ENCODE measurements at places on chromosomes 12 and 14. TPM values are rescaled to one million over a fixed set of nuclear protein-coding genes. Genes with fewer than 3 reads are reported as not detected.

Gene NOVA1
- polyA plus RNA-seq: not detected

DNA sequence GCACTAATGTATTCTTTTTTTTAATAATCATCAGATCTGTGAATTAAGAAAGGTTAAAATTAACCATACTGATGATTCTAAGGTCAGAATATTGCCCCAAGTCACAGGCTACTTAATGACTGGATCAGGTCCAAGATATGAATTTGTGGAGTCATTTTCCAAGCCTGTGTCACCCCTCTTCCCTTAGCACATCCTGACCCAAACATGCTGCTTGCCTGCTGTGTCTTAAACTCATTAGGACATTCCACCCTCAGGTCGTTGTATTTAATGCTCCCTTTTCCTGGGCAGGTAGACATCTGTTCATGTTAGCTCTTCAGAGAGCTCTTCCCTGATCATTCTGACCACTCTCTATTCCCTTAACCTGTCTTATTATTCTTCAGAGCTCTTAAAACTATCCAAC is 463.5 kb upstream of the PDE3A start:
- no peak for DNase-seq

Gene UNC79
- polyA plus RNA-seq: 0.03 TPM

GRCh38 chr14:102452302-102452701 is 57.3 kb downstream of the ANKRD9 start:
- no peak for DNase-seq

Gene MYO1H
- polyA plus RNA-seq: not detected

GRCh38 chr14:34404416-34404815 is 57.6 kb downstream of the SPTSSA start:
- no peak for DNase-seq

- no peak for DNase-seq
Measured at GRCh38 chr14:75559045-75559444, 19.4 kb upstream of the FLVCR2 start.

DNA sequence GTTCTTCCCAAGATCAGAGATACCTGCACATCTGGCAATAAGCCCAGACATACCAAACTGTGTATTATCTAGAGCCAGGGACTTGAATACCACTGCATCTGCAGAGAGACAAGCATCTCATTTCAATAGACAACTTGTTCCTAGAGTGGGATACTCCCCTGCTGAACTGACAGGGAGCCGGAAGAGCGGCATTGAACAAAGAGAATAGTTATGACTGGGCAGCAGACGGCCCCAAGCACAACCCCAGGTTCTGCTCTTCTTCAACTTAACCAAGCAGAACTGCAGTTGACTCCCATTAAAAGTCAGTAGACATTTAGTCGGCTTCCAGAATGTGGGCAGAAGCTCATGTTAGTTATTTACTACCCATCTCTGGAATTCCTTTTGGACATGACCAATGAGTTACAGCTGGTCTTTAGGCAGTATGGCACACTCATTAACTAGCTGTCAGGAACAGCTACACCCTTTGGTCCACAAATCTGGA is 112.9 kb downstream of the HMGA2 start:
- DNase-seq: no peak

- DNase-seq: peak; percentile 76
Measured at GRCh38 chr12:56119361-56119796, 1.3 kb downstream of the ZC3H10 start.

Gene EMC9
- 19.3 TPM for polyA plus RNA-seq

Gene ABCD4
- polyA plus RNA-seq: 90.0 TPM

DNA sequence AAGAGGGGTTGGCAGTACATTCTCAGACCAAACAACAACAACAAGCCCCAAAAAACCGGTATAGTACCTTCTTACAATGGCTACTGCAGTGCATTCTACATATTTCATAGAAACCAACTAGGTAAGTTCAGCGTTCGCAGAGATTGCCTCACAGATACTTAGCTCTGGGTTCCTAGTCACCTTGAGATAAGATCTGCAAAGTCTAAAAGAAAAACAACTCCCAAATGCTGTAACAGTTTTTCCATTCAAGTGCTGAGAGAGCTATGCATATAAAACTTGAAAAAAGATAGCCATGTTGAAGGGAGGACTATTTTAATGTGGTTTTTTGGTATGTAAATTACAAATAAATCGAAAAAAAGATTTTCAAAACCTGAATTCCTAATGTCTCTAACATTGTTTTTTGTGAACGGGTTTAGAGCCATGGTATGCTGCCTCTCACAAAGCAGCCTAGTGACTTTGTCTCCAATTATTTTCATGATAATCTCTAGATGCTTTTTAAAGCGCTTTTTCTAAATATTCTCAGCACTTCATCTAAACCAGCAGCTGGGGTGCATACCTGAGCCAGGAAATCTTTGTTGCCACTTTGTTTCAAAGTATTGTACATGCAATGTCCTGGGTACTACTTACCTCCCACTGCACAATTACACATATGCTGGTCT is 56.6 kb upstream of the CRACR2A start:
- DNase-seq: no peak

Gene LRRC10
- polyA plus RNA-seq: not detected

Gene WNT1
- 0.55 TPM for polyA plus RNA-seq

Gene HSPA2
- polyA plus RNA-seq: 3.6 TPM

DNA sequence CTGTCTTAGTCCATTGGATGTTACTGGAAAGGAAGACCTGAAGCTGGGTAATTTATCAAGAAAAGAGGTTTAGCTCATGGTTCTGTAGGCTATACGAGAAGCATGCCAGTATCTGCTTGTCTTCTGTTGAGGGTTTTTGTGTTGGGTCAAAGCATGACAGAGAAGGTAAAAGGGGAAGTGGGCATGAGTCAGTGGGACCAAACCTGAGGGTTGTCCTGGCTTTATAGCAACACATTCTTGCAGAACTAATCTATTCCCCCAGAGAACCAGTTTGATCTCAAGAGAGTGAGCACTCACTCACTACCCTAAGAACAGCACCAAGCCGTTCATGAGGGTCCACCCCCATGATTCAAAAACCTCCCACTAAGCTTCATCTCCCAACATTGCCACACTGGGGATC is 19.0 kb upstream of the KRAS start:
- DNase-seq: peak; percentile 49

Gene IKZF4
- 2.3 TPM for polyA plus RNA-seq

DNA sequence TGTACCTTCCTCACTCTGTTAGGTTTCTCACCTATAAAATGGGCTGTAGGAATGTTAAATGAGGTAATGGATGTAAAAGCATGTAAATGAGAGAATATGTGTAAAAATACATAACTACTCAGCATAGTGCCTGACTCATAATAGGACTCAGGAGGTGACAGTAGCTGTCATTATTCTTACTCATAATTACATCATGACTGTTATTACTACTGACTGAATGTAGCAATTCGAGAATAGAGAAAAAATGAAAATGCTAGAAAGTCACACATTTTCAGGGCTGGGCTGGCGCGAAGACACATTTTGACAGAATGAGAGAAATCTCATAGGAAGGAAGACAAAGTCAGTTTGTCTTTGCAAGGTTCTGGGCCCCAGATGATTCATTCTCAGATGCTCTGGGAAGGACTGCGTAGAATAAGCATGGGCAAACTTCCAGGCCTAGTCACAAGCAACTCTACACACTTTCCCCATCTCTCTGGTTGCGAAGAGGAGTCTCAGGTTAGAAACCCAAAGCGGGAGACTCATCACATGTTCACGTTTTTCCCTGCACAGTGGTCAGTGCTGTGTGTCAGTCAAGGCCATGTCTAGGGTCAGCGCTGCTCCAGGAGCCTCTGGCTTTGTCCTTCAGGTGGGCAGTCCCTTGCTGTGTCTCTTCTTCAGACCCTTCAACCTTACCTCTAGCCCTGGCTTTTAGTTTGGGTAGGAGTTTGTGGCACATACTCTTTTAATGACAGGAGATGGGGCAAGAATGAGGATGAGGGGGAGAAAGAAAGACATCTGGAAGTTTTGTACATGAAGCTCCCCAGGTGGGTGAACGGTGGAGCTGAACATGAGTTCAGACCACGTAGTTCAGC is 8.4 kb downstream of the GPRC5A start:
- no peak for DNase-seq

Gene DDN
- 0.75 TPM for polyA plus RNA-seq

GRCh38 chr12:124231980-124232653 is 62.8 kb upstream of the RFLNA start:
- DNase-seq: no peak

Gene KLRD1
- polyA plus RNA-seq: 0.55 TPM

Gene CNTN1
- polyA plus RNA-seq: not detected

GRCh38 chr12:89072294-89073026 is 279.8 kb downstream of the DUSP6 start:
- no peak for DNase-seq

DNA sequence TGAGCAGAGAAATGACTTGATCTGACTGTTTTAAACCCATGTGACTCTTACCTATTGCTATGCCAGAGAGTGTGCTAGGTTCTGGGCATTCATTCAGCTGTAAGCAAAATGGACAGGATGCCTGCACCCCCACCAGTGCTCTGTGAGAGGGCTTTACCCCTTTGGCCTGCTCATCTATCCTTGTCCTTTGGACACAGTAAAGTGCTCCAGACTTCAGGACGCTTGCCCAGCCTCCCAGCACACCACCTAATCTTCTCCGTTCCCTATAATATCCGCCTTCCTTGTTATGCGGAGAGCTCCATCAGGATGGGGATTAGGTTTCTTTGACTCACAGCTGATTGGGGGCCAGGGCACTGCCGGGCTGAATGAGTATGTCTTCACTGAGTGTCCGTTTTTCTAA is 4.4 kb upstream of the ZNF839 start:
- DNase-seq: no peak

DNA sequence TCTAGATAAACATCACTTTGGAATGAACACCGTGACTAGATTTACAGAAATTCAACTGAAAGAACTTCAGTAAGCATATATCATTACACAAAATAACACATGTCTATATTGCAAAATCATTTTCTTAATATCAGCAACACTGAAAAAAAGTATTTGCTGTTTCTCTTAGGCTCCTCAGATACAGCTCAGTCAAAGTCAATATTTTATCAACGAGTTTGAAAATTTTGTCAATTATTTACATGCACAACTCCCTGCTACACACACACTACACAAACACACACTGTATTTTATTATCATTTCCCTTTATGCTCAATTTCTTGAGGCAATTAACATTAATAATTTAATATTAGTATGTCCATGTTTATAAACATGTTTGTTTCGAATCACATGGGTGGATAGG is 3.8 kb downstream of the PZP start:
- no peak for DNase-seq

DNA sequence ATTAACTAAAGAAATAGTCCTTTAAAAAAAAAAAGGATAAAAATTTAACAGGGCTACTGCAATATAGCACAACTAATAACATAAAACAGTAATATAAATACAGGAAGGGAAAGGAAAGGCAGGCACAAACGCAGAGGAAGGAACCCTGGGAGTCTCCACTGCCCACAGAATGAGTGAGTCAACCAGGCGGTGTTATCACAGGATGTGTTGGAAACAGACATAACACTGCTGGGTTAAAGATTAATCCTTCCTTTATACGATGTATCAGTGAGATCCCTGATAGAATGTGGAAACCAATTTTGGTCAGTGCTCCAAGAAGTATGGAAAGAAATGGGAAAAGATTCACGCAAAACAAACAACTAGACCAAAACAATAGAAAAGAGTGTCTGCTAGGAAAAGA is 47.9 kb downstream of the FGD6 start:
- DNase-seq: no peak

GRCh38 chr12:123115409-123116121 is 35.3 kb downstream of the PITPNM2 start:
- peak; percentile 89 for DNase-seq

- no peak for DNase-seq
Measured at GRCh38 chr12:1463073-1463905, 131.1 kb downstream of the FBXL14 start.

Gene TAS2R10
- polyA plus RNA-seq: not detected

DNA sequence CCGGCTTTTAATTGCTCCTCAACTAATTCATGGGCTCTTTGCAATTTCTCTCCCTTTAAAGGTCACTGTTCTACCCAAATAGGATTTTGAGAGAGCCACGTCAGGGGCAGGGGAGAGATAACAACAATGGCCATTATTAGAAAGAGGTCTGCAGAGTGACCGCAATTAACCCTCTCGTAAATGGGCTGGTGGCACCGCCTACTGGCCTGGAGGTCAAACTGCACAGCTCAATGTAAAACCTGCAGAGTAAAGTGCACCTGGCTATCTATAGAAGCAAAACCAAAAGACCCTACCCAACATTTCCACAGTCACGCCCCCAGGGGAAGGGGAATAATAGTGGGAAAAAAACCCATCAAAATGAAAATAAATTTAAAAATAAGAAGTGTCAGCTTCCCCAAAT is 21.6 kb upstream of the CLEC4E start:
- no peak for DNase-seq

- DNase-seq: no peak
Measured at GRCh38 chr14:49767270-49767570, 733 bp upstream of the KLHDC2 start.

GRCh38 chr12:88417531-88417930 is 162.7 kb downstream of the KITLG start:
- no peak for DNase-seq

- no peak for DNase-seq
Measured at GRCh38 chr14:75672605-75673192, 11.7 kb downstream of the TTLL5 start.

- DNase-seq: no peak
Measured at GRCh38 chr12:31853520-31853919, 105.7 kb upstream of the RESF1 start.

GRCh38 chr12:101782273-101782731 is 43.0 kb upstream of the SYCP3 start:
- DNase-seq: no peak

GRCh38 chr14:63605041-63605532 is 36.6 kb downstream of the WDR89 start:
- no peak for DNase-seq

- DNase-seq: no peak
Measured at GRCh38 chr12:13119826-13120225, 16.4 kb upstream of the GSG1 start.

Gene MYF6
- polyA plus RNA-seq: not detected

- DNase-seq: no peak
Measured at GRCh38 chr12:130611026-130611905, 104.8 kb downstream of the RIMBP2 start.

Gene RPS6KA5
- polyA plus RNA-seq: 6.0 TPM

GRCh38 chr12:104424955-104425354 is 31.8 kb upstream of the CHST11 start:
- DNase-seq: no peak

GRCh38 chr12:113298861-113299545 is 35.9 kb downstream of the SLC8B1 start:
- no peak for DNase-seq

DNA sequence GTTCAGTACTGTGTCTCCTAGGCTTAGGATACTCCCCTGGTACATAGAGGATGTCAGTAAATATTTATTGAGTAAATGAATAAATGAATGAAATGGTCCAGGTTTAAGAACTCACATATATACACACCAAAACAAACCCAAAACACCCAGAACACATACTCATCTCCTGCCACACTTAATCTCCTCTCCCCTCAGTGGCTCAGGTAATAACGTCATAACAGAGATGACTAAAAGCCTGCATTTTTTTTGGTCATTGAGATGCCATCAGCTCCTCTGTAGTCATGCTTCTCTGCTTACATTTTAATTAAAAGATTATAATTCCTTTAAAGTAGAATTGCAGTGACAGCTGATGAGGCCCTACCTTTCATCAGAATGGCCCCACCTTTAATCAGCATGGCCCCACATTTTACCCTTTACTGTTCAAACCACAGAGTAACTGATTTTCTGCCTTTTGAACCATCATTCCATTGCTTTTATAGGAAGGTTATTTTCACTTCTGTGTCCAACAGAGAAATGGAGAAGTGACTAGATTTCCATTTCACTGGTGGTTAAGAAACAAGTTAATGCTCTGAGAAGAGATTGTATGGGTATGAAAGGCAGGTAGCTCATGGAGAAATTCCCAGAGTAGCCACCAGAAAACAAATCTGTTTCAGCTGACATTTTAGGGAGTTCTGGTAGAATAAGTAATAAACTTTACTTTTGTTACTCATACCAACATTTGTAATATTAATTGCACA is 193.4 kb upstream of the ATP2B1 start:
- no peak for DNase-seq

Data from B cell (primary cell).